ENCODE measurements at places on chromosomes 5 and 9. TPM values are rescaled to one million over a fixed set of nuclear protein-coding genes. Genes with fewer than 3 reads are reported as not detected.

The ANKRD18A gene
- total RNA-seq: 12.2 TPM

DNA sequence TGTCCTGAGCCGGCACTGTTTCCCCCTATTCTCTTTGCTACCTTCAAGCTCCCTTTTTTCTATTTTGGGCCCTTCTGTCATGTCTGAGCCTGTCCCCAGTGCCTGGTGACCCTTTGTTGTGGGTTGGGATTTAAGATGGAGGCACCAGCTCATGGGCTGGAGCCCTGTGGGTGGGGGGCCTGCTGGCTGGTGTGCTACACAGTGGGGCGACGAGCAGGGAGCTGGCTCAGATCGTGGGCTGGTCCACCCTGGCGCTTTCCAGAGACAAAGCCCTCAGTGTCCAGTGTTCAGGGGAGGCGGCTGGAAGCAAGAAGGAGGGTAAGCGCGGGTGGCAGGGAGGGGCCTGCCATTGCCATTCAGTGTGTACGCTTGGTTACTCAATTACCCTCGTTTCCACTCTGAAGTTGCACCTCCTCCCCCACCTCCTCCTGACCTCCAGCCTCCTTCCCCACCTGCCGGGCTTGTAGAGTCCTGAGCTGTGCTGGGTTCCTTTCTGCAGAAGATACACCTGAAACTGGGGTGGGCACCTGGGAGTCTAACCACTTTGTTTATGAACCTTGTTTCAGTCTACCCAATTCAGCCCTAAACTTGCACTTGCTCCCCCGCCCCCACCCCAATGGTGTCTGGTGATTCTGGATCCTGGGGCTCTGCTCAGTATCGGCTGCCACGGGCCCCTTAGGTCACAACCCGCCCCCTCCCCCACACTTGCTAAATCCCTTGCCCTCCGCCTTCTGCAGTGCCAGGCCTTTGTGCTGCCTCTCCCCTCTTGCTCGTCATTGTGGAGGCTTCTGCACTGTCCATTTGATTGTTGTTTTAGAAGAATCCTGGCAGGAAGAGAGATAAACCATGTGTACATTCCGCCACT is 49.9 kb downstream of the MVB12B start:
- peak; percentile 75 for DNase-seq

GRCh38 chr5:94480486-94480885 is 137.9 kb downstream of the KIAA0825 start:
- DNase-seq: no peak

DNA sequence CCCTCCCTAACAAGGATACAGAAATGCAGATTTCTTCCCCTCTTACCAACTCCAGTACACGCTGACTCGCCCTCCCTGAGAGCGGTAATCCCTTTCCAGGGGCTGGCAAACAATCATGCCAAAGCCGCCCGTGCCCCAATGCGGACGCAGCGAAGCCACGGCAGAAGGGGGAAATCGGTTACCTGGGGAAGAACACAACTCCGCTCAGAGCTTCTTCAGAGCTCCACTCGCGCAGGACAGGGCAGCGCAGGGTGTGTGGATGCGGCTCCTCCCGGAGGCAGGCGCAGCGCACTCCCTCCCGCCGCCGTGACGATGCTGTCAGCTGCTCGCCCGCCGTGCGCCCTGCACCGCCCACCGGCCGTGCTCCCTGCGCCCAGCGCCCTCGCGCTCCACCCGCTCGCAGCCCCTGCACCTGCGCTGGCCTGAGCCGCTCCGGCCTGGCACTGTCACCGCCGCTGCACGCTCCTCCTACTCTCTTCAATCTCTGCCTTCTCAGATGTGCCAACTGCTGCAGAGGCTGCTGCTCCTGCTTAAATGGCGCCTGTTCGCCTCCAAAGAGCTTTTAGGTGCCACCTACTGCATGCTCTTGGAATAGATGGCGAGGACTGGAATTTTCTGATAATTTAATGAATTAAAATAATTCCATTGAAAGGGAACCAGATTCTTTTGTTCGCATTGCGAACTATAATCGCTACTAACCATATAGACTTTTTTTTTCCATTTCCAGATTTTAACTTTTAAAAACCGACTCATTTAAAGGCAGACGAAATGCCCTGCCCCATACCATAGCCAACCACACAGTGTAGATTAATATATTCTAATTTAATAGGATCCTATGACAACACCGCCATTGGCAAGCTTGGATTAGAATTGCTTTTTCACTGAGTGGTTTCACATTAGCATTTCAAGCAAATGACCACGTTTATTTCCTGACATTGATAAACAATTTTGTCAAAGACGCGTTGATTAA is at the start of gene DIRAS2:
Gene DIRAS2 (minus strand): TSS at position 255 of the 970 bp plus-strand sequence. CDS start 28,997 bp downstream, outside the sequence.
- peak; percentile 62 for DNase-seq

DNA sequence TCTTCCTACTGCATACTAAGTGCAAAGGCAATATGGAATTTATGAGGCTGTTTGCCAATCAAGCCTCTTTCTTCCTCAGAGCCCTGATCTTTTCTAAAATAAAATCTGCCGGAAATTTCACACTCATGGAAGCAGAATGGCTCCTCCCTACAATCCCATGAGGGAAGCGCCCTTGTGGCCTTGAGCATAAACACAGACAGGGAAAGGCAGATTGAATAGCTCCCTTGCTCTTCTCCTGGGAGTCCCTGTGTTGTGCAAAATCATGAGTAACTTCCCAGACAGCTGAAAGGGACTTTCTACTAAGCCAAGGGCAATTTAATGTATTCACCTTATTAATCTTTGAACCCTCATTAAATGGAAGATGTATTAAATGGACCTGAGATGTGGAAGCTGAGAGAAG is 226.1 kb upstream of the PIK3R1 start:
- DNase-seq: no peak

DNA sequence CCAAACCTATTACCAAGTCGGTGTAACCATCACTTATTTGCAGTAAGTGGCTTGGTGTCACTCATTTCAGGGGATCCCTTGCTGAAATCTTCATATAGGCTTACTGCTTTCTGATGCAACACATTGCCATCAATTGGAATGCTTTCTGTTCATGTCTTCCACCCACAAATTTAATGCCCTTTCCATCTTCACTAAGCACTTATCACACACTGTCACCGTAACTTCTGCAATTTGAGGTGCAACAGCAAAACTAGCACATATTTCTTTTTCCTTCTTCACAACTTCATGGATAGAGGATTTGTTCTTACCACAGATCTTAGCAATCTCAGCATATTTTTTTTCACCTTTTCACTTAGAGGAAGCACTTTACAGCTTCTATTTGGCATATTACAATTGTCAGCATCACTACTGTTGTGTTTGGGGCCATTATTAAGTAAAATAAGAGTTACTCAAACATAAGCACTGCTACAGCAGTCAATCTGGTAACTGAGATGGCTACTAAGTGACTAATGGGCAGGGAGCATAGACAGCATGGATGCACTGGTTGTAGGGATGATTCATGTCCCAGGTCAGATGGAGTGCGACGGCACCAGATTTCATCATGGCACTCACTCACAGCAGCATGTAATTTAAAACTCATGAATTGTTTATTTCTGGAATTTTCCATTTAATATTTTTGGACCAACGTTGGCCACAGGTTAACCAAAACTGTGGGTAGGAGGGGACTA is 70.1 kb downstream of the PIP5K1B start:
- no peak for DNase-seq

- no peak for DNase-seq
These were observed 210.1 kb downstream of the PSAT1 start for GRCh38 chr9:78507037-78507436.

The GRHPR gene
- 70.4 TPM for total RNA-seq

The AGPAT2 gene
- total RNA-seq: 211 TPM

GRCh38 chr9:135039916-135040645 is 47.4 kb upstream of the OLFM1 start:
- DNase-seq: no peak

DNA sequence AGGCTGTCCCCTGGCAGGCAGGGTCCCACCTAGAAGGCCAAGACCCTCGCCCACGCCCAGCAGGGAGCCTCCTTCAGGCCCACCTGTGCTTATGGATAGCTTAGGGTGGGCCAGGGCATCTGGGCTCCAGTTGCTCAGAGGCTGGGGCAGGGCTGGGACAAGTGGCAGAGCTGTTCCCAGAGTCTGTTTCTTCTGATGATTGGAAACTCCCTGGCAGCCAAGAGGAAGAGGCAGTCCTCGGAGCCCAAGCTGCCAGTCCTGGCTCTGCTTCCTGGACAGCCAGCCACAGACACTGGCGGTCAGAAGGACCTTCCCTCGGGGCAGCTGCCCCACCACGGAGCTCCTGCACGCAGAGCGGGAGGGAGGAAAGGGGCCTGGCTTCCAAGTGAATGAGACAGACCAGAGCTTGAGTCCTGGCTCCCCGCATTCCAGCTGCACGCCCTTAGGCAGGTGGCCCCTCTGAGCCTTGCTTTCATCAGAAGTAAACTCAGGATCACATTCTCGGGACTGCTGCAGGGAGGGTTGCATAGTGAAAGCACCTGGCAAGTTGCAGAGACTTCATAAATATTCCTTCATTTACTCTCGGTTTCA is 37.9 kb upstream of the GABRP start:
- no peak for DNase-seq

- peak; percentile 75 for DNase-seq
These were observed 1.8 kb downstream of the KLF4 start for GRCh38 chr9:107487521-107488374.

- DNase-seq: no peak
These were observed 199.6 kb upstream of the MPDZ start for GRCh38 chr9:13479096-13479495.

DNA sequence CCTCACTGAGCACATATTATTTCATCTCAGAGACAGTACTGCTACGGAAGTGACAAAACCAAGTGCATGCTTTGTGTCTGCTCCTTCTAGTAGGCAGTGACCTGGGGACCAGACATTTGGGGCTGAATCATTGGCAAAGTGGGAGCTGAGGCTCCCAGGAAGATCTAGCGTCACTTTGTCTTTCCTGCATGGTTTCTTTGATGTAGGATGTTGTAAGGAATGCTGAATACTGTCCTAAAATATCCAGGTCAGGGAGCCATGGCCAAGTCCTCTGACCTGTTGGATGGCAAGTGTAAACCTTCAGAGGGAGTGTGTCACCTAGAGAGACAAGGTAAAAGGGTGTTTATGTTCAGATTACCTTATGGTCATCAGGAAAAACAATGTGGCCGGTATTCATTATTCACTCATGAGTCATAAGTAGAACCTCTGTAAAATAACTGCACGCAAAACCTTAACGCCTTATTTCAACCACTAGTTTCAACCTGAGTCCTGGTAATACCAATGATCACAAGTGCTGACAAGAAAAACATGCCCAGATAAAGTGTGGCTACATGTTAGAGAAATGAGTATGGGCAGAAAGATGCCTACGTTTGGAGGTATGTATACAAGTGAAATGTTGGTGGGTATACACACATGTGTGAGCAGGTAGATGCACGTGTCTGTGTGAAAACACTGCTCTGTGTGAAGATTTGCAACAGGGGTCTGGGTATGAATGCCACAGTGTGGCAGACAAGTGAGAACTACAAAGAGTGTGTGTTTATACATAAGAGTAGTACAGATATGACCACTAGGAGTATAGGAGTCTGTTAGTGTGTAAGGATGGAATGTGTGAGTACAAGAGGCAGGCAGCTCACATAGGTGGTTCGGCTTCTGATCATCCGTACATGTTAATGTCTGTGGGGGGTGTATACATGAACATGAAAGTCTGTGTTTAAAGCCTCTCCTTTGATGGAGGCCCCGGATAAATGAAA is 263.9 kb downstream of the SPOCK1 start:
- no peak for DNase-seq

GRCh38 chr5:108945094-108945493 is 197.4 kb downstream of the FER start:
- DNase-seq: no peak

- DNase-seq: no peak
These were observed 69.3 kb downstream of the DTWD2 start for GRCh38 chr5:118919016-118919415.

- DNase-seq: no peak
These were observed 936.6 kb downstream of the NR2F1-AS1 start for GRCh38 chr5:92644266-92644886.

Data from left colon (tissue), 2 donors.